ENCODE measurements at places on chromosomes 2 and 18. TPM values are rescaled to one million over a fixed set of nuclear protein-coding genes. Genes with fewer than 3 reads are reported as not detected.

The ZNF385B gene
- 0.16 TPM for polyA plus RNA-seq

GRCh38 chr2:178219247-178219646 lies 24.9 kb downstream of the OSBPL6 start:
- H3K27ac ChIP-seq: no peak overlapping the region
- no peaks in the 10 kb centered on the region for H3K36me3 ChIP-seq
- no peaks in the 10 kb centered on the region for H3K27me3 ChIP-seq
- H3K4me3 ChIP-seq: no peak overlapping the region
- DNase-seq: no peak

DNA sequence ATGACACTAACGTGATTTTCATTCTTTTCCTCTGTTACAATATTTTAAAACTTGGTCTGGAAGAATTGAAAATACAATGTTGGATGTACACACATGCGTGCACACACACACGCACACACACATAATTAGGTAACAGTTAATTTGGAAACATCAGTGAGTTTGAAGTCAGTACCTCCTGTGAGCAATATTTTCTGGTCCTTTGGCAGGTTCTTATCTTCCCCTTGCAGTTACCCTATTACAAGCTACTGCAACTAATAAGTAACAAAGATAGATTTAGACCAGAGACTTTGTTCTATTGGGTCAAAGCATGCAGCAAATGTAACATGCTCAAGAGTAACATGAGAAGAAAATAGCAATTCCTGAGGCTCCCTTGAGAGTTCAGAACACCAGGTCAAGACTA lies 73.3 kb downstream of the ZNF385B start:
- H3K27ac ChIP-seq: no peak overlapping the region
- H3K27me3 ChIP-seq: no peaks in the 10 kb centered on the region
- H3K4me1 ChIP-seq: no peaks in the 10 kb centered on the region
- H3K36me3 ChIP-seq: no peaks in the 10 kb centered on the region
- H3K4me3 ChIP-seq: no peak overlapping the region

The EPB41L3 gene
- 0.15 TPM for polyA plus RNA-seq

GRCh38 chr2:182929972-182930371 lies 63.5 kb upstream of the FRZB start:
- no peak for DNase-seq
- H3K27me3 ChIP-seq: no peaks in the 10 kb centered on the region
- H3K27ac ChIP-seq: peak overlapping the region; percentile 40
- peaks cover 2% of the 10 kb centered on the region for H3K4me1 ChIP-seq
- H3K4me3 ChIP-seq: no peak overlapping the region
- peaks cover 84% of the 10 kb centered on the region for H3K36me3 ChIP-seq

GRCh38 chr2:63432373-63432772 lies 155.9 kb downstream of the WDPCP start:
- H3K4me3 ChIP-seq: no peak overlapping the region
- no peaks in the 10 kb centered on the region for H3K4me1 ChIP-seq
- H3K27ac ChIP-seq: no peak overlapping the region
- no peaks in the 10 kb centered on the region for H3K36me3 ChIP-seq
- DNase-seq: no peak

DNA sequence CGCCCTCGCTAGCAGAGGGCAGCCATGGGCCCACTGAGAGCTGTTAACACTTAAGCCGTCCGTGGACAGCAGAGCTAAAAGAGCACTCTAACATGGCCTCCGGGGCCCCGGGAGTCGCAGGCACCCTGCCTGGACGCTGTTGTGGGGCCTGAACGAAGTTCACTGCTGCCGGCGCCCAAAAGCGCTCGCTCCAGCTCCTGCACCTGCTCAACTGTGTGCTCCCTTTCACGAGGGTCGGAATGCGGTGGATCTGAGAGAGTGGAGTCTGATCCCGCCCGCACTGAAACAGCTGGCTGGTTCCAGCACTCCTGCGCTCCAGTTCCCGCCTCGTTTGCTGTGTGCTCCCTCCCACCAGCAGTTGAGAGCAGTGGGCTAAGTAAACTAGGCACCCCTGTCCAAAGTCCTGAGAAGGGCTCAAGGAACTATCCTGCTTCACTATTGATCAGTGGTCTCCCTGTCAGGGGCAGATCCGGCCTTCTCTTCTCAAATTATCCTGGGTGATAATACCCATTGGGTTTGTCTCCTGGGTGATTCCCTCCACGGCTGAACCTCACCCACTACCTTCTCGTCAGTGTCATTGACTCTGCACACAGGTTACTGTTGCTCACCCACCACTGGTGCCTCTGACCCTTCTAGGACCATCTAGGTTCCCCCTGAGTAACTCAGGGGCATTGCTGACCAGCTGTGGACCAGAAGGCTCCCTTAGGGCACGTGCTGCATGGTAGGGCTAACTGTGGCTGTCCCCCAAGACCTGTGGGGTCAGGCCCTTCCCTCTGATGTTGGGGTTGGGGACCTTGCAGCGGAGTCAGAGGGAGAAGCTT lies 23.5 kb downstream of the B3GNT7 start:
- no peak overlapping the region for H3K4me3 ChIP-seq
- H3K4me1 ChIP-seq: no peaks in the 10 kb centered on the region
- no peaks in the 10 kb centered on the region for H3K27me3 ChIP-seq

- no peak overlapping the region for H3K4me3 ChIP-seq
- no peak overlapping the region for H3K27ac ChIP-seq
- DNase-seq: no peak
- no peaks in the 10 kb centered on the region for H3K27me3 ChIP-seq
- H3K4me1 ChIP-seq: no peaks in the 10 kb centered on the region
These were observed 16.6 kb downstream of the EPHA4 start for GRCh38 chr2:221555494-221555846.

The MAPK4 gene
- 0.02 TPM for polyA plus RNA-seq

- no peak for DNase-seq
- H3K36me3 ChIP-seq: no peaks in the 10 kb centered on the region
- 0 out of 2 replicates have a peak overlapping the region, but pooled peaks have one; percentile 5 for H3K4me3 ChIP-seq
- peaks cover 35% of the 10 kb centered on the region for H3K4me1 ChIP-seq
- no peaks in the 10 kb centered on the region for H3K27me3 ChIP-seq
- H3K27ac ChIP-seq: peak overlapping the region; percentile 58
These were observed 32.7 kb upstream of the MAP4K3 start for GRCh38 chr2:39469807-39470206.

The ARHGAP25 gene
- polyA plus RNA-seq: not detected

The SLC16A14 gene
- polyA plus RNA-seq: 0.90 TPM

- no peaks in the 10 kb centered on the region for H3K4me1 ChIP-seq
- H3K36me3 ChIP-seq: no peaks in the 10 kb centered on the region
- H3K27ac ChIP-seq: no peak overlapping the region
- no peaks in the 10 kb centered on the region for H3K27me3 ChIP-seq
- H3K4me3 ChIP-seq: no peak overlapping the region
These were observed 19.8 kb downstream of the CMPK2 start for GRCh38 chr2:6845903-6846302.

The ERMN gene
- polyA plus RNA-seq: not detected

The ALK gene
- 0.55 TPM for polyA plus RNA-seq

- no peak overlapping the region for H3K4me3 ChIP-seq
- peaks cover 4% of the 10 kb centered on the region for H3K4me1 ChIP-seq
- no peak overlapping the region for H3K27ac ChIP-seq
- H3K36me3 ChIP-seq: peaks cover 9% of the 10 kb centered on the region
- H3K27me3 ChIP-seq: no peaks in the 10 kb centered on the region
- DNase-seq: peak; percentile 63
These were observed 6.8 kb downstream of the DNAJB2 start for GRCh38 chr2:219285894-219286425.

The SULT1C4 gene
- 0.18 TPM for polyA plus RNA-seq

DNA sequence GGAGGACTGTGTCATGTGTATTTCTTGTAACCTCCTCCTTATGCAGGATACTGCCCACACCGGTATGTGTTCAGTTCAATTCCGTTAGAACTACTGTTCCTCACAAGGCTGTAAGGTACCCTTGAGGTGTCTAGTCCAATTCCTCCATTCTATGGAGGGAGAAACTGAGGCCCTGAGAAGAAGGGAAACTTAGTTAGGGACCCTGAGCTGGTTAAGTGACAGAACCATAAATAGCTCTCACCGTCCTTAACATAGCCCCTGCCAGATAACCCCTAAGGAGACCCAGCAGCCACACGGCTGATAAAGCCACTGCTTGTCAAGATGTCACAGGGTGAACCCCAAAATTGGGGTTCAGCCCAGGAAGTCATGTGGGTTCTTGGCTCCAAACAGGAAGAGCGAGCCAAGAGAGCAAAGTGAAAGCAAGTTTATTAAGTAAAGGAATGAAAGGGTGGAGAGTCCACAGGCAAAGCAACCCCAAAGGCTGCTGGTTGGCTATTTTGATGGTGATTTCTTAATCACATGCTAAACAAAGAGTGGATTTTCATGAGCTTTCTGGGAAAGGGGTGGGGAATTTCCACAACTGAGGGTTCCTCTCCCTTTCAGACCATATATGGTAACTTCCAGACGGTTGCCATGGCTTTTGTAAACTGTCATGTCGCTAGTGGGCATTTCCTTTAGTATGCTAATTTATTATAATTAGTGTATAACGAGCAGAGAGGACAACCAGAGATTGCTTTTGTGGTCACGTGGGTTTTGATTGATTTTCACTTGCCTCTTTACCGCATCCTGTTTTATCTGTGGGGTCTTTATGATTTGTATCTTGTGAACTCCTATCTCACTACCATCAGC lies 83.4 kb upstream of the RTN4 start:
- no peak for DNase-seq
- H3K4me3 ChIP-seq: no peak overlapping the region
- no peaks in the 10 kb centered on the region for H3K36me3 ChIP-seq
- peaks cover 2% of the 10 kb centered on the region for H3K4me1 ChIP-seq
- no peaks in the 10 kb centered on the region for H3K27me3 ChIP-seq

- no peaks in the 10 kb centered on the region for H3K36me3 ChIP-seq
- no peak overlapping the region for H3K4me3 ChIP-seq
- no peaks in the 10 kb centered on the region for H3K27me3 ChIP-seq
- H3K27ac ChIP-seq: no peak overlapping the region
- no peak for DNase-seq
- no peaks in the 10 kb centered on the region for H3K4me1 ChIP-seq
These were observed 113.1 kb downstream of the PDCL3 start for GRCh38 chr2:100675855-100676254.

The FAM228A gene
- 0.13 TPM for polyA plus RNA-seq

GRCh38 chr2:42030829-42031228 lies 17.0 kb upstream of the PKDCC start:
- no peaks in the 10 kb centered on the region for H3K27me3 ChIP-seq
- no peak for DNase-seq
- H3K27ac ChIP-seq: no peak overlapping the region
- no peak overlapping the region for H3K4me3 ChIP-seq
- no peaks in the 10 kb centered on the region for H3K36me3 ChIP-seq

DNA sequence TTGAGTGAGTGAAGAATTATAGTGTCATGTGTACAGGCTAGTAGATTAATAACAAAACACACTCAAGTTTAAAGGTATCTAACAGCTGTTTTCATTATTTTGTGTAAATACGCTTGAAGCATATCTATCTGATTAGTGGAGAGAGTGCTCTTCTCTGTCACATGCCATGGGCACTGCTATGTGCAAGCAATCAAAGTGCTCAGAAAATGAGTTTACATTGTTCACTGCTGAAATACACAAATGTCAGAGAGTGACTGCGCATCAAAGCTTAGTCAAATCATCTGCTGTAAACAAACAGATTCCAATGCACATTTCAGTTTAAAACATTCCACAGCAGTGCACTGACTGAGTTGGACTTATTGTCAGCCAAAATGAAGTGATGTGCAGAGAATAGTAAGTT lies 423.4 kb downstream of the ZEB2 start:
- H3K36me3 ChIP-seq: no peaks in the 10 kb centered on the region
- H3K4me3 ChIP-seq: no peak overlapping the region
- DNase-seq: no peak

- no peaks in the 10 kb centered on the region for H3K27me3 ChIP-seq
- DNase-seq: no peak
- H3K27ac ChIP-seq: no peak overlapping the region
These were observed 1.3 kb upstream of the RBM44 start for GRCh38 chr2:237797253-237797652.

DNA sequence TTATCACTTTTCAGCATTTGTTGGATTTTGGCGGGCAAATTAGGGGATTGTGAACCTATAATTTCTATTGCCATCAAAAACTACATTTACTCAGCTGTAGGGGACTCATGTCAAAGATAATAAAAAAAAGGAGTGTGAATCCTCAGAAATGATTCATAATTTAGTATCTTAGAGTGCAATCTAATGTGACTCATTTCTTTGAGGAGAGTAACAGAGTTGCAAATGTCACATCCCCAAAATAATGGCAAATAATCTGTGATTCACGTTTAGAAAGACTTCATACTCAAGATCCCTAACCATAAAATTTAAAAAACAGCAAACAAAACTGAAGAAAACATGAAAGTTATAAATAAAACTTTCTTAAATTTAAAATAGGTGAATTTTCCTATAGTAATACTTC lies 373.0 kb downstream of the CDH2 start:
- no peak for DNase-seq
- H3K27me3 ChIP-seq: no peaks in the 10 kb centered on the region
- no peaks in the 10 kb centered on the region for H3K4me1 ChIP-seq
- no peaks in the 10 kb centered on the region for H3K36me3 ChIP-seq
- H3K4me3 ChIP-seq: no peak overlapping the region
- no peak overlapping the region for H3K27ac ChIP-seq

GRCh38 chr18:1511619-1512311 lies 607.1 kb downstream of the ADCYAP1 start:
- no peaks in the 10 kb centered on the region for H3K27me3 ChIP-seq
- no peak overlapping the region for H3K4me3 ChIP-seq
- no peak for DNase-seq
- no peak overlapping the region for H3K27ac ChIP-seq

The RPS27A gene
- polyA plus RNA-seq: 1,777 TPM

DNA sequence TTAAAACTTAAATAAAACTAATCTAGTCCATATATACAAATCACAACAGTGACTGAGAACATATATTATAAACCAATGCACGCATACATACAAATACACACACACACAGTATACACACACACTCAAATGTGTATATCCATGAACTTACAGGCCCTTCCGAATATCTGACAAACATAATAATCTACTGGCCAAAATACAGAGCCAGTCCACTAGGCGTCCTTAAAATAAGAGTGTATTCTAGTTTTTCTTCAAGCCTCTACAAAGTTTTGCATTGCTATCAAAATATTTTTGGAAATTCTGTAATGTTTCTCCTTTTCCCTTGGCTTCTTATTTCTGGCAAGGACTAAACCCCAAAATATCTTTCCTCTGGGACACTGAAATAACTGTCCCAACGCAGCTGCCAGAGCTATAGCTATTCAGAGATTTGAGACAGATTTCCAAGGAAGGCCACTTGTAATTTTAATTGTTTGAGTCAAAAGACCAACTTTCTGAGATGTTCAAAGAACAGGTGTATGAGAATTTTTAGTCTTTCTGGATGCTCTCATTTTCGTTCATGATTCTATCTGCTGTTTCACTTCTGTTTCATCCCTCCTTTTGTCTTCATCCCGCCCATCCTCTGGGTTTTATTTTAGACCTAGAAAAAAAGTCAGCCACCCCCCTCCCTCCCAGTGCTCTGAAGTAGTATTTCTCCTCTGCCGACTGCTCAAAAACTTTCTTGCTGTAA lies 24.1 kb upstream of the SP3 start:
- no peak overlapping the region for H3K27ac ChIP-seq
- no peak for DNase-seq
- no peaks in the 10 kb centered on the region for H3K27me3 ChIP-seq
- no peaks in the 10 kb centered on the region for H3K36me3 ChIP-seq
- H3K4me1 ChIP-seq: no peaks in the 10 kb centered on the region
- H3K4me3 ChIP-seq: no peak overlapping the region
